ENCODE measurements at places on chromosomes 2 and 18.

DNA sequence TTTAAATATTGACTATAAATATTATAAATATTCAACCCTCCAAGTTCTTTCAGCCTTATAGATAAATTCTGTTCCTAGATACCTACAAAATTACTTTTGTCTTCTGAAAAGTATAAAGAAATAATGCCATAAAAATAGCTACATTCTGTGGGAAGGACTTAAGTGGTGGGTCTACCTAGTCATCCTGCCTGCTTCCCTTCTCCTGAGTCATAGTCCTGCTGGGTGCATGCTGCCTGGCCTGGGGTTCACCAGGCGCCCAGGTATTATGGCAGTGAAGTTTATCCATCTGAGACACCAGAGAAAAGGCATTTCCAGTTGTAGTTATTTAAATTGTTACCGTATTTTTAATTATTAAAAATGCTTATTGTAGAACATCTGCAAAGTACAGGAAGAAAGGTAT is 167.5 kb downstream of the SLC39A10 start:
- no peak for DNase-seq

DNA sequence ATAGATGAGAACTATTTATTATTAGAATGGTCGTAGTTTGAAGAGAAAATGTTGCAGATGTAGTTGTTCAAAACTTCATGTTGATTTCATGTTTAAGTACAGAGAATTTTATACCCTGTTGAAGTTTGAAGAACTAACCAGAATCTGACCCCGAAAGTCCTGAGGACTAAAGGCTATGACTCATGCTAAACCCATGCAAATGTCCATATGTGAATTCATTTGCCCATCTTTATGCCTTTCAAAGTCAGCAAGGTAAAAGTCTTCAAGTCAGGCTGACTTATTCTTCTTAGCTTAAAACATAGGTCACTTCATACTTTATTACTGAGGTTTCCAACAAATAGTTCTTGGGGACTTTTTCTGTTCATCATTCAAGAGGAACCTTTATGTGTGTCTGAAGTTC is 185.5 kb downstream of the CCDC85A start:
- DNase-seq, result no peak

GRCh38 chr2:128332091-128332634 is 13.5 kb upstream of the HS6ST1 start:
- no peak for DNase-seq

GRCh38 chr2:165594935-165595255 is 125.4 kb downstream of the CSRNP3 start:
- DNase-seq, result no peak

- DNase-seq, result no peak
Observed at GRCh38 chr2:68302281-68302875, 17.4 kb downstream of the CNRIP1 start.

DNA sequence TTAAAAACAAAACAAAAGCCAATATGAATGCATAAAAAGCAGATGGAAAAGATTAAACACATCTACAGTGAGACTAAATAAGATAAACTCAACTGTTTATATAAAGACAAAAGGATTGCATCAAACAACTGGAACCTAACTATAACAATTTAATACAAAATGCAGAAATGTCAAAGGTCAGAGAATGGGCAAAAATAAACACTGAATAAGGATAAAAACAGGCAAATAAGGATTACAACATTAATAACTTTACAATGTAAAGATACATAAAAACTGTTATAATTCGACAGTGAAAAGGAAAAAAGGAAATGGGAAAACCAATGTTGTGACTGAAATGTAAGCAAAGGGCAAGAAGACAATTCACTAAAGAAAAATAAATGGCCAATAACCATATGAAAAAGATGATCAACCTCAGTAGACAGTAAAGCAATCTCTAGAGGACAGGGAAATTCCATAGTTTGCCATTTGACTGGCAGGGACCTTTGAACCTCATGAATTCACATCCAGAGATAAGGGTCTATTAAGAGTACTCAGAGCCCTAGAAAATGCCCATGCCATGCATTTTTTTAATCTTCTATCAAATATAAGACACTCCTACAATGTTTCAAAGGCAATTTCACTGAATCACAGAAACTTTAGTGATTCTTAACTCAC is 83.7 kb downstream of the TMEM131 start:
- no peak for DNase-seq

GRCh38 chr2:136205615-136206014 is 87.7 kb upstream of the CXCR4 start:
- no peak for DNase-seq

DNA sequence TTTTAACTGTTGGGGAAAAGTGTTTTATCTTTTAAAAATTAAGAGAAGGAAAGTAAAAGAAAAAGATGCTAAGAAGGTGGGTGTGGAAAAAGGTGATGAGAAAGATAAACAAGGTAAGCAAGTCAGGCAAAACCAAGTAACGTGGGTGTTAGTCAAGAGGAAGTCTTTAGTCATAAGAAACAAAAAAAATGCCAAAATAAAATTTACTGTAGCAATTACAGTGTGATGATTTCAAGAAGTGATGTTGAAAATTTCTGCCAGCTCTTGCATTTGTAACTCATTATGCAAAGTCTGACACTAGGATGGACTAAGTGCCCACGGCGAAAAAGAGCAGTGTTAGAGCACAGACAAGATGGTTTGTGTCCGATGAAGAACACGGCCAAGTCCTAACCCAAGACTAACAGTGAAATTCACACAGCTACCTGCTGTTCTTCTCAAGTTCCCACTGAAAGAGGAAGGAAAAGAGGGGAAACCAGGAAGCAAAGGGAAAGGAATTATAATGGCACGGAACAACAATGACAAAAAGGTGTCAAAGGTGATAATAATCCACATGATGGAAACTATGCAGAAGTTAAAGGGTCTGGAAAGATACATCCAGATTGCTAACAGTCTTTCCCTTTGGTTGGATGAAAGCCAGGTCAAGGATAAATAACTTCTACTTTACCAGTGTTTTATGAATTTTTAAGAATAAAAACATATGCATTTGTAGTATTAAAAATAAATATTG is 34.1 kb downstream of the NOL10 start:
- peak; percentile 76 for DNase-seq

GRCh38 chr2:232506709-232507108 is 13.5 kb upstream of the PRSS56 start:
- no peak for DNase-seq

DNA sequence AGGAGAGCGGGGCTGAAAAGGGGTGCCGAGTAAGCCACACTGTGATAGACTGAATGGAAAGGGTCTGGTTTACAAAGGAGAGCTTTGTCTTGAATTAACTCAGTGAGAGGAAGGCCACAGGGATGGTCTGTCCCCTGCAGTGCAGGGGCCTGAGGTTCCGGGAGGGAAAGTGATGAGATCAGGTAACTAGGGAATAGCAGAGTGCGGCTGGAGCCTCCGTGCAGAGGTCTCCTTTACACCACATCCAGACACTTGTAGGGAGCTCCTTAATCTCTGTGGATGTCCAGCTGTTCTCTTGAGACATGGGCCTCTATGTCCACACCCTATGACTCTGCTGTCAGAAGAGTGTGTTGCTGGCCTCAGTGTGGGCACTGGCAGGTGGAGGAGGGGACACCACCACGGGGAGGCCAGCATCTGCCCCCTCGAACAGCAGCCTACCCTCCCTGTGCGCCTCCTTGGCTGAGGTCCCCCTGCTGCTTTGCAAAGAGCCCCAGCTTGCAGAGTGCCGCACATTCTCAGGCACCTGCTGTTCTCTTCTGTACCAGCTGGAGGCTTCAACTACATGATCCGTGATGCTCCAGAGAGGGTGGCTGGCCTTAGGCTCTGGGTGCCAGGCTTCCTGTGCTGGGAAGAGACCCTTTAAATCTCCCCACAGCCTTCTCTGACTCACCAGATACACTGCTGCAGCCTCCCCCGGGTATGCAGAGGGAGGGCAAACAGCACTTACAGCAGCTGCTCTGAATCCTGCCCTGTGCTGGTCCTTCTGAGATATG is 25.9 kb downstream of the ENOSF1 start:
- DNase-seq, result no peak

GRCh38 chr2:181312515-181312927 is 144.7 kb upstream of the ITGA4 start:
- DNase-seq, result no peak

DNA sequence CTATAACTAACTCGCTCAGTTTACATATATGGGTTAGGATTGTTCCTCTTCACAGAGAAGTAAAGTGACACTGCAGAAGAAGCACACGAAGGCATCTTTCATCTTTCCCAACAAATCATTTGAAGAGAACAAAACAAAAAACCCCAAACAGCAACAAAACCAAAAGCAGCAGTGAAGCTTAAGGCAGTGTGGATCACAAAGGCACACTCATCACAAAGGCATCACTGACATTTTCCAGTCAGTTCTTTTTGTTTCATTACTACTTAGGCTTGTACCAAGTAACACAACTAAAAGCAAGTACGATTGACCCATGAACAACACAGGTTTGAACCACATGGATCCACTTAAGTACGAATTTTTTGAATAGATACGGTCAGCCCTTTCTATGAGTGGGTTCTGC is 75.7 kb downstream of the RNF152 start:
- DNase-seq, result no peak

DNA sequence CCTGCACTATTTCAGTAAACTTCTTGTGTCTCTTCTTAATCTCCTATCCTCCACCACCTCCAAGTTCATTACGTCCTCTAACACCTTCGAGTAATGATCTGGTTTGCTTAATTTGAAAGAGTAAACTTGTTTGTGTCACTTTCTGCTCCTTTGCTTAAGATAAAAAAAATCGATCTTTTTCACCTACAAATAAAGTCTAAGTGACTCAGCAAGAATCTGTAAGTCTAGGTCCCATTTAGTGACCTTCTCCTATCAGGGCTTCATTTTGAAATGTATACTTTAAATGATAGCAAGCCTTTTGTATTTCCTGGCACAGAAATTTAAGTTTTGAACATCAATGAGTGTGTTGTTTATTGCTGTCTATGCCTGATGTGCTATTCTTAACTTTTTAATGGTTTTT is 260.9 kb upstream of the TFPI start:
- no peak for DNase-seq

GRCh38 chr2:54404270-54404669 is 51.9 kb upstream of the SPTBN1 start:
- DNase-seq, result no peak

DNA sequence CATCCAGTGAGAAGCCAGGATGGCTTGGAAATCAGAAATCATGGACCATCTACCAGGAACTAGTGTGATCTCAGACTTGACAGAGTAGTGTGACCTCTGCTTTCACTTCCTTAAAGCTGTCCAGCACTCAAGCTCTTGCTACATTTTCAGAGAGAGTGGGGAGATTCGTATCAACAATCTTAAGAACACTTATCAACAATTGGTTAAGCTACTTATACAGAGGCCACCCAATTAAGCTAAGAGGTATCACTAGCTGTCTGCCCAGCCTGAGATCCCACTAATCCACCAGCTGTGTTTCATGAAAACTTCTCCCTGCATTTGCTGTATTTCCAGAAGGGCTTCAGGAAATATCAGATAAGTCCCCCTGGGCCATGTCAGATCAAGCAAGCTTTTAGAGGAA is 4.2 kb downstream of the RPRM start:
- no peak for DNase-seq

DNA sequence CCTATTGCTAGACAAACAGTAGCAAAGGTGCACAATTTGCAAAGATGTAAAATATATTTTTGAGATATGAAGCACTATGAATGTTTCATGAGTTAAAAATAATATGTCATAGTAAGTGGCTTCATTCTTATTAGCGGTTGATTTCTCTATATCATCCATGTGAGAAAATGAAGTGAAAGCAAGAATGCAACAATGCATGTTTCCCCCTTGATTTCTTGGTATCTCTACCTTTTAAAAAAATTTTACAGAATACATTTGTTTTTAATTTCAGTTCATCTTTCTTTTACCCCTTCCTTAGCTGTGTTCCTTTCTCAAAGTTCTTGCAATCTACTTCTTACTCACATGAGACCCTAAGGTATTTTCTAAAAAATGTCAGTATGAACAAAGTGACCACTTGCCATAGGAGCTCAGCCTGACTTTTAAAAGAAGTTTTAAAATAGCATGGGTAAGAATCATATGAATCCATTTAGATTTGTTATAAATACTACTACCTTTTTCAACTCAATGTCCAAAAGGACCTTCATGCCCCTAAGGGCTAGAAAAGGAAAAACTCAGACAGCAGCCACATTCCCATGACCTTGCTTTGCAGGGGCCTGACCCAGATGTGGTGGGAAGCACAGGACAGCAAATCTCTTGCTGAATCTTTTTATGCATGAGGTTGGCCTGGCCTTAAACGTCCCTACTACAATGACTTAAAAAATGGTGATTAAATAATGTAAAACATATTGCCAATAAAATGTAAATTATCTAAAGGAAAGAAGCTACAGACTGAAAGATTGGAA is 14.8 kb upstream of the SLC38A11 start:
- no peak for DNase-seq

DNA sequence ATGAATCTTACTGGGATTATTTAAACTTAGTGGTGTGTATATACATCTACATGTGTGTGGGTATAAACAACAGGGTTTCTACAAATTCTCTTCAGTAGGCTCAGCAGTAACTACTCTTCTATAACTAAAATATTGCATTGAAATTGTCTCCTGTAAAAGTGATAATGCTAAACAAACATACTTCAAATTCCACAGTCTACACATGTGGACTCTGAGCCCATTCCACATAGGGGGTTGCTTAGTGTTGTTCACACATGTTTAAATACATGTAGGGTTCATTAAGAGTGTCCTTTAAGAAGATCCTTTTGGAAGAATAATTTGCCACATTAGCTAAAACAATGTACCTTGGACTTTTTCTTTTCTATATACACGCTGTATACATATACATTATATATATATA is 152.8 kb upstream of the VRK2 start:
- DNase-seq, result no peak

DNA sequence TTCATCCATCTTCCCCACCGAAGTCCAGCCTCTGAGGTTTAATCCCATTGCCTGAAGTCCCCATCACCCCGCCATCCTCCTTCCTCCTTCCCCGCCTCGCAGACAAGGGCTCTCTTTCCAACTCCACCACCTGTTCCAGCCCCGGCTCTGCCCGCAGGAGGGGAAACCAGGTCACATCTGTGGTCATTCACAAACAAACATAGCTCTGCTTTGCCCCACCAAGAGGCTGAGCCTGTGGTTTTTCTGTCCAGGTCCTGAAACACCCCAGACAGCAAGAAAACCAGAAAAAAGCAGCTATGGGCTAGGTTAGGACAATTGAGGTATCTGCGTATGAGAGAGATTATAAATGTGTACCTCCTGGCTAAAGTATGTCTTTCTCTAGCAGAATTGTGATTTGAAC is 144.7 kb downstream of the GLI2 start:
- DNase-seq, result no peak

DNA sequence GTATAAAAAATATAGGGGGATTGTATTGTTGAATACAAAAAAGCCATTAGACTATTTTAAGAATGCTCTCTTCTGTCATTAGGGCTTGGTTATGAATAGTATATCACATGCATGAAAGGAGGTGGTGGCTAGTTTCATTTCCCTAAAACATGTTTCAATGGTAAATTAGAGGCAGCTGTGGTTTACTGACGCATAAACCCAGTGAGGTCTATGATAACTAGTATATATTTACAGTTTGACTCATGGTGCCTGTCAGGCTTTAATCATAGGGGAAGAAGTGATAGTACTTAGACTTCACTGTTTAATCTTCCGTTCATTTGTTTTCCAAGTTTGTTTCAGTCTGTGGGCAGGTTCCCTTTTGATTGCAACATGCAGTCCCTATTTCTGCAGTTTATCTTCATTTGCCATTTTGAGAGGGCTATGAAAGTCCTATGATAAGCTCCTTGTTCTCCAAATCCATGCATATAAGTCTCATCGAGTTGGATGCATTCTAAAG is 55.1 kb upstream of the MAP4K3 start:
- DNase-seq, result no peak

- DNase-seq, result no peak
Observed at GRCh38 chr18:48950536-48951447, at the start of gene SMAD7. Gene SMAD7 (minus strand): TSS chr18:48950965. CDS start chr18:48950424, 541 bp downstream.
